Pancreas (tissue), 10 donors: ENCODE measurements at places on chromosomes 3 and 15. TPM values are rescaled to one million over a fixed set of nuclear protein-coding genes. Genes with fewer than 3 reads are reported as not detected.

- no peaks in the 10 kb centered on the region for H3K4me1 ChIP-seq
- H3K36me3 ChIP-seq: peaks cover 19% of the 10 kb centered on the region
- H3K4me3 ChIP-seq: no peak overlapping the region
Measured at GRCh38 chr3:75737831-75738493, 47.4 kb downstream of the ZNF717 start.

- H3K4me1 ChIP-seq: no peaks in the 10 kb centered on the region
- DNase-seq: no peak
- no peaks in the 10 kb centered on the region for H3K36me3 ChIP-seq
- H3K27ac ChIP-seq: no peak overlapping the region
Measured at GRCh38 chr3:30353711-30354467, 252.5 kb upstream of the TGFBR2 start.

DNA sequence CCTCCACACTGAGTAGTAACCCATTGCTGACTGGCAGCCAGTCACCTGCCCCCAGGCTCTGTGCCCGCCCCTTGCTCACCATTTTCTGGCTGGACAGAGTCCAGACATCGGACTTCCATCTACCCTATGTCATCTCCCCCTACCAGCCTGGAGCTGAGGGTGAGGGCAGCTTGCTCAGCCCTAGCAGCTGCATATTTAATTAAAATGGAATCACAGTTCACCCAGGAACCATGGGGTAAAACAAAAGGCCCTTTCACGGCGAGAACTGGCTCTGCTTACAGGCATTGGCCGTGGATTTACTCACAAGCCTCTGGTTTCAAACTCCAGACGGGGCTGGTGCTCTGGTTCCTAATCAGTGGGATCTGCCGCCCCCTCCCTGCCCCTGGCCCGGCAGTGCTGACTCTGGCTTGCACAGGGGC lies 94.9 kb upstream of the ATP2B2 start:
- H3K4me3 ChIP-seq: no peak overlapping the region
- no peaks in the 10 kb centered on the region for H3K4me1 ChIP-seq
- no peak overlapping the region for H3K27ac ChIP-seq

- H3K27ac ChIP-seq: no peak overlapping the region
- H3K4me3 ChIP-seq: no peak overlapping the region
- DNase-seq: no peak
- H3K27me3 ChIP-seq: no peaks in the 10 kb centered on the region
- no peaks in the 10 kb centered on the region for H3K36me3 ChIP-seq
Measured at GRCh38 chr15:28989239-28989830, 103.6 kb downstream of the APBA2 start.

GRCh38 chr3:195043607-195044339 lies 227.2 kb downstream of the XXYLT1 start:
- no peaks in the 10 kb centered on the region for H3K36me3 ChIP-seq
- no peak for DNase-seq
- no peak overlapping the region for H3K4me3 ChIP-seq
- no peak overlapping the region for H3K27ac ChIP-seq
- H3K27me3 ChIP-seq: no peaks in the 10 kb centered on the region

DNA sequence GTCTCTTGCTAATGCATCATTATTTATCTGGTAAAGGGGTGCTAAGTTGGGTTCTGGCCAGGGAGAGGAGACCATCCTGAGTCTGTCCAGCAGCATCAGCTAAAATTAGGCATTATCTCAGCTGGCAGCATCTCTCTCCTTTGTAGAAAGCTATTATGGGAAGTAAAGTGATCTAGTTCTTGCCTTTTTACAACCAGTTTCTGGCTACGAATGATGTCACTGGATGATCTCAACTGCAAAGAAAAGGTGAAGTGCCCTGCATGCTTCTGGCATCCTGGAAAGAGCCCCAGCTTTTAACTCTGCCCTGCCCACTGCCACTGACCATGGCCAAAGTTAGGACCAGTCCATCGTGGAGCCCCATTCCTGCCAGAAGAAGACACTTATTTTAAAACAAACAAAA lies 37.1 kb upstream of the IL12A start:
- DNase-seq: no peak
- H3K27me3 ChIP-seq: no peaks in the 10 kb centered on the region
- no peaks in the 10 kb centered on the region for H3K4me1 ChIP-seq
- no peak overlapping the region for H3K27ac ChIP-seq
- no peaks in the 10 kb centered on the region for H3K36me3 ChIP-seq

DNA sequence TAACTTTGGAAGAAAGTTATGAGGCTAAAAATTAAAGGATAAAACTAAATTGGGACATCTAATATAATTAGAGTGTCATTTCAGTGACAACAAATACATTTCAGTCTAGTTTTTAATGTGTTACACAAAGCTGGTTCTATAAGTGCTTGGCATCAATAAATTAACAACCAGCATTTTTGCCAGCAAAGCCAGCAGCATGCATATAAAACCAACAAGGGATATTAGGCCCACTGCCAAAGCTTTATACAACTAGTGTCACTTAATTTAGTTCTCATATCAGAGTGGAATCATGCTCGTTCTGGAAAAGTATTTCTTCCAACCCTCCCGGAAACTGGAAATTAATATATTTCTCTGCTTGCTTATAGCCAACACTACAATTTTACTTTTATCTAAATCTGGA lies 88.8 kb downstream of the THBS1 start:
- H3K27me3 ChIP-seq: peaks cover 10% of the 10 kb centered on the region
- DNase-seq: no peak
- no peaks in the 10 kb centered on the region for H3K4me1 ChIP-seq
- H3K36me3 ChIP-seq: no peaks in the 10 kb centered on the region

Gene ATP13A4
- polyA plus RNA-seq: 13.3 TPM

Gene CLRN1
- not detected for polyA plus RNA-seq

Gene GOLGA8T
- polyA plus RNA-seq: 0.21 TPM

Gene ARID3B
- polyA plus RNA-seq: 4.2 TPM

Gene ANKRD34C
- polyA plus RNA-seq: 0.11 TPM
